Renal cortex interstitium (tissue), 15 donors: ENCODE measurements at places on chromosomes 2 and 18. TPM values are rescaled to one million over a fixed set of nuclear protein-coding genes. Genes with fewer than 3 reads are reported as not detected.

Gene IL37
- polyA plus RNA-seq = 0.22 TPM

- DNase-seq = no peak
These were observed 12.2 kb downstream of the KCNJ3 start for GRCh38 chr2:154710685-154711084.

DNA sequence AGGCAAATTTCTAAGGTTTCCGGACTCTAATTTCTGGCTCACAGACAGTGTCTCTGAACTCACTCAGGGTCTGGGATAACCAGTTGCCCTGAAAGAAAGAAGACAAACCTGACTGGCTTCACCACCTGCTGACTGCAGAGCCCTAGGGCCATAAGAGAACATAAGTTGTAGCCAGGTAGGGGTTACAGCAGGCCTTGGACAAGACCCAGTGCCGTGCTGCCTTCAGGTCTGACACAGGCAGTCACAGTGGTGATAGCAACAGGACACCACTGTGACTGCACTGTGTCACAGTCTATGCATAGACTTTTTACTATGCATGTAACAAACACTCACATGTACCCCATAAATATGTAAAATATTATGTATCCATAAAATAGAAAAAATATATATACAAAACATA, 508.5 kb downstream of the PID1 start:
- no peak for DNase-seq

DNA sequence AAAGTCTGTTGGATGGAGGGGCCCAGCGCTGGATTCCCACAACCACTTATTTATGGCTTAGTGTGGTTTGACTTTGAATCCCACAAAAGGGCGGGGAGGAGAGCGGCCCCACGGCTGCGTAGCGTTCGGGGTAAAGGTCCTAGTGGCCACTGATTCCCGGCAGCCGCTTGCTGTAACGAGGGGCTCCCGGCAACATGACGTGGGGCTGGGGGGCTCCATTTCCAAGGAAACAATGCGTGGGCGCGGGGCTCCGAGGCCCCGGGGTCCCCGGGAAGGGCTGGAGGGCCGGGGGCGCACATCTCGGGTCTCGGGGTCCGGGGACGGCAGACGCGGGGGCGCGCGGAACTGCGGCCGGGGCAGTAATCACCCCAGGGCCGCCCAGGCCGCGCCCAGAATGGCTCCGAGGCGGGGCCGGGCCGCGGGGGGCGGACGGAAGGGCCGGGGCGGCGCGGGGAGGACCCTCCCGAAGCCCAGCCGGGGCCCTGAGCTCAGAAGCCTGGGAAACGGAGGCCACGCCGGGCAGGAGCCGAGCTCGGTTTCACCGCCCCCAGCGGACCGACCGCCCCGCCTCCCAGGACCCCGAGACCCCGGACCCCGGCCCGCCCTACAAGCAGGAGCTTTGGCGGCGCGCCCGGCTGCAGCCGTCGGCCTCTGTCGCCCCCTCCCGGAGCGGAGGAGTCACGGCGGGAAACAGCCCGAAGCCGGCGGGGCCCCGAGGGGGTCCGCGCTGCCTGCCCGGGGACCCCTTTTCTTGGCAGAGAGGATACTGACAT, 11.9 kb upstream of the MLPH start:
- no peak for DNase-seq

GRCh38 chr2:56127463-56128152, 56.2 kb upstream of the CCDC85A start:
- DNase-seq = no peak

Gene ELOA2
- not detected for polyA plus RNA-seq

- no peak for DNase-seq
These were observed 459.5 kb downstream of the ARHGAP15 start for GRCh38 chr2:143588746-143589145.

- no peak for DNase-seq
These were observed 134.2 kb upstream of the RND3 start for GRCh38 chr2:150621526-150622213.

Gene TUBA4B
- polyA plus RNA-seq = 0.93 TPM

GRCh38 chr18:76233876-76234675, 261.0 kb downstream of the ZNF516 start:
- DNase-seq = peak; percentile 33

DNA sequence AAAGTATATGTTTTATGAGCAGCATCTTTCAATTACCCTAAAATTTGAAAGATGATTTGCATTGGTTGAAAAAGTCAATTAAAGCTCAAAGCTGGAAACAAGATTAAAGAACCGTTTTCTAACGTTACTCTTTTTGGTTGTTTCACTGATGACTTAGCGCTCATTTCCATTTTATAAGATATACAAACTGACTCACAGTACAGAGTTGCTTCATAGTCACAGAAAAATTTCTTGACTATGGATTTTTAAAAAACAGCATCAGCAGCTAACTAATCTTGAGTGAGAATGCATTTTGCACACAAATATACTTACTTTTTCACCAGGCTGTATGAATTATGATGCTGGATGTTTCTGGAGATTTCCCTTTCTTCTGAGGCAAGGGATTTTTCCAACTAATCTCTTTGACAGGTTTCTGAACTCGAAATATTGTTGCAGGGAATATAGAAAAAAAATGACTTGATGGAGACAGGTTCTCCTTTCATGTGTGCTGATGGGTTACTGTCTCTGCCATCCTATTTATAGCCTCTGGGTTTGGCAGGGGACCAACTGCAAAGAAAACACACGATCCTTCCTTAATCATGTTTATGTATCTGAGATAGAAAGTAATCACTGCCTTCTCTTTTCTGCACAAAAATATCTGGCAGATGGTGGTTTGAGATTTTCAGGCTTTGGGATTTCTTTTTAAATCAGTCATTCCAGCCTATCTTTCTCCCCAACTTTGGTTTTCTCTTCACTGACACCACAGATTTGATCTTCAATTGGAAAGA, 129.4 kb upstream of the DAPL1 start:
- no peak for DNase-seq

DNA sequence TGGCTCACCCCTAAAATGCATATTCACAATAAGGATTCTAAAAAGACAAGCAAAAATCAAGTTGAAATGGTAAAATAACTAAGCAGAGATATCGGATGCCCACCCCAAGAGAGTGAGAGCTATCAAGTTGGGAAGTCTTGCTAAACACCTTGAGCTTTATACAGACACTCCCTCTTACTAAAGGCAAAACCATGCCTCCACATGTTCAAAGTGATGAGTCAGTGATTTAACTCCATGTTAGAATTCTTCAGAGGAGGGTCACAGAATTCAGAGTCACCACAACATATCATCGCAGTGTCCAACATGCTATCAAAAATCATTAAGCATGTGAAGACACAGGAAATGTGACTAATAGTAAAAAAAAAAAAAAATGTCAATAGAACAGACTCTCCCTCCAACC, 20.6 kb upstream of the ST8SIA3 start:
- no peak for DNase-seq

- DNase-seq = no peak
These were observed 22.8 kb upstream of the KIDINS220 start for GRCh38 chr2:8860239-8860638.

Gene DYNAP
- polyA plus RNA-seq = not detected

GRCh38 chr2:238772635-238773297, 75.1 kb upstream of the TWIST2 start:
- no peak for DNase-seq

Gene RAMP1
- polyA plus RNA-seq = 4.5 TPM

DNA sequence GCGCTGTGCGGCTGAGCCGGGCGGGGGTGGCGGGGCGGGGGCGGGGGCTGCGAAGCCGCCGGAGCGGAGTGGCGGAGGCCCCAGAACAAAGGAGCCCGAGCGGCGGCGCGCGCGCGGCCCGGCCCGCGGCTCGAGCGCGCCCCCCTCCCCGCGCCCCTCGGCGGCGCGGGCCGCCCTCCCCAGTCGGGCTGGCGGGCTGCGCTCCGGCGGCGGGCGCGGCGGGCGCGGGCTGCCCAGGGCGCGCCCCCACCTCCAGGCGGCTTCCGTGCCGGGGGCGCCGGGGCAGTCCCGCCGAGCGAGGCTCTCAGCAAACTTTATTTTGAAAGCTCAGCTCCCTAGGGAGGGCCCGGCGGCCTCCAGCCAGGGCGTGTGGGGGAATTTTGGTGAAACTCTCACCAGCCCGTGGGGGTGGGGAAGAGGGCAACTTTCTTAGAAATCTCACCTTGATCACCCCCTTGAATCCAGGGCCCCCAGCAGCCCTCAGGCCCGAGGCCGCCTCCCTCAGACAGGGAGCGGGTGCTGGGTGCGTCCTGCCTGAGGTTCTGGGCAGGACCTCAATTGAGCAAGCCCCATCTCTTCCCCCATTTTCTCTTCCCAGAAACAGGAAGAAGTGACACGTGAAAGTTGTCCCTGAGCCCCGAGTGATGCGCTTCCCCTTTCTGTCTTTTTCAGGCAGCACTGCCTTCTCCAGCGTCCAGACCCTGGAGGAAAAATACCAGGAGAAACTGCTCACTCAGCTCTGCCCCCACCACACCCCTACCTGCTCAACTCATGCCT, 786 bp downstream of the TET3 start:
- DNase-seq = no peak

GRCh38 chr18:35610089-35610488, 28.5 kb downstream of the GALNT1 start:
- DNase-seq = no peak

- DNase-seq = no peak
These were observed 75.4 kb upstream of the MAP4K3 start for GRCh38 chr2:39512434-39512935.

DNA sequence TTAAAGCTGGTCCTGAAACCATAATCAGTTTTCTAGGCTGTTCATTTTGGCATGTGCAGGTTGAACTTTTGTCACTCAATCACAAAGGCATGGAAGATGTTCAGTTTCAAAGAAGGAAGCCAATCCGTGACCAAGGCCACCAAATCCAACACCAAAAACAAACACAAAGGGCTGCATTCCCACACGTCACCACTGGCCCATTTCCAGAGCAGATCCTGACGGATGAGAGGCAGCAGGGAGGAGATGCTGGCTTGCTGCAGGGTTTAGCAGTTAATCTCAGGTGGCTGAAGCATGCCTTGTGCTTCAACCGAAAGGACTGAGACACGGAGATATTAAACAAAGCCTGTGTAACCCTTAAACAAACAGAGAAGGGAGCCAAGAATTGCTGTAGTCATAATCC, 191.9 kb upstream of the CTAGE1 start:
- DNase-seq = no peak

DNA sequence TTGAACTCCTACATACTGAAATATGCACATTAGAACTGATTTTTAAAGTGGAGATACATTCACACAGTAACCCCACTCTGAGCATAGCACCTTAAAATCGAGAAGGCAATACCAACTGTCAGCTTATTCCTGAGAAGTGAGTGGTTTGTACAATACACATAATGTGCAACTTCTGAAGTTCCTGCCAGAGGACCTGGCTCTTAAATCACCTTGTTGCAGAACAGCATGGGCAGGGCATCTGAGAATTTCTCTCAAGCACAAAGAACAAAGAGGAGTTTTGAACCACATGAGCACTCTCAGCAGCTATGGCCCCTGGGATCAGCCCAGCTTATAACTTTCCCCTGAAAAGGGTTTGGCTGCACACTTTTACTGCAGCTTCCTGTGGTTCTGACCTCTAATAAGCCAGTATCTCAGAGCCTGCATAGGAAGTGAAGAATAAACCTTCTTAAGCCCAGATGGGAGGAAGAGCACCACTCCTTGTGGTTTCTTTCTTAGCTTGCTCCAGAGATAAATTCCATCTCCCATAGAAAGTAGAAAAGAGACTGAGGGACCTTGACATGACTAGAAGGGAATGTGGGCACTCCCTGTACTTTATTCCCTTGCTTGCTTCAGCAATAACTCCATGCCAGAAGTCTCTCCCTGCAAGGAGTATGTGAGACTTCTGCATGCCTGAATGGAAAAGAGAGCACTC, 862.3 kb downstream of the SUCLG1 start:
- no peak for DNase-seq

- no peak for DNase-seq
These were observed 24.7 kb upstream of the IMPA2 start for GRCh38 chr18:11956371-11957308.

Gene PCBP1
- 320 TPM for polyA plus RNA-seq

Gene CFC1
- polyA plus RNA-seq = not detected

GRCh38 chr2:2530334-2530733, 199.3 kb upstream of the MYT1L start:
- DNase-seq = no peak

DNA sequence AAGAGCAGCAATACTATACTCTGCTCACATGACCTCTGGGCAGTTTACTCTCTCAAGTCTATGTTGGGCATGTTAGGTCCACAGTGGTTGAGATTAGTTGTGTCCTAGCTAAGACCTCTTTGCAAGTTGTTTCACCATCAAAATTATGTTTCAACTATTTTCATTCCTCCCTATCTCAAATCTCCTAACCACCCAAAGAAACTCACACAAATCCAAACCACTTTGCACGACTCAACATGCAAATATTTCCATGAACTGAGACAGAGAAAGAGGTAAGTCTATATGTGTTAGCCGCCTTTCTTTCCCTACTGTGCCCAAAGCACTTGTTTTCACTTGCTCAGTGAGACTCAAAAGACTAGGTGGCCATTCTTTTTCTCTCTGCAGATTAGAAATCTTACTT, 546.8 kb downstream of the TNS1 start:
- DNase-seq = no peak

DNA sequence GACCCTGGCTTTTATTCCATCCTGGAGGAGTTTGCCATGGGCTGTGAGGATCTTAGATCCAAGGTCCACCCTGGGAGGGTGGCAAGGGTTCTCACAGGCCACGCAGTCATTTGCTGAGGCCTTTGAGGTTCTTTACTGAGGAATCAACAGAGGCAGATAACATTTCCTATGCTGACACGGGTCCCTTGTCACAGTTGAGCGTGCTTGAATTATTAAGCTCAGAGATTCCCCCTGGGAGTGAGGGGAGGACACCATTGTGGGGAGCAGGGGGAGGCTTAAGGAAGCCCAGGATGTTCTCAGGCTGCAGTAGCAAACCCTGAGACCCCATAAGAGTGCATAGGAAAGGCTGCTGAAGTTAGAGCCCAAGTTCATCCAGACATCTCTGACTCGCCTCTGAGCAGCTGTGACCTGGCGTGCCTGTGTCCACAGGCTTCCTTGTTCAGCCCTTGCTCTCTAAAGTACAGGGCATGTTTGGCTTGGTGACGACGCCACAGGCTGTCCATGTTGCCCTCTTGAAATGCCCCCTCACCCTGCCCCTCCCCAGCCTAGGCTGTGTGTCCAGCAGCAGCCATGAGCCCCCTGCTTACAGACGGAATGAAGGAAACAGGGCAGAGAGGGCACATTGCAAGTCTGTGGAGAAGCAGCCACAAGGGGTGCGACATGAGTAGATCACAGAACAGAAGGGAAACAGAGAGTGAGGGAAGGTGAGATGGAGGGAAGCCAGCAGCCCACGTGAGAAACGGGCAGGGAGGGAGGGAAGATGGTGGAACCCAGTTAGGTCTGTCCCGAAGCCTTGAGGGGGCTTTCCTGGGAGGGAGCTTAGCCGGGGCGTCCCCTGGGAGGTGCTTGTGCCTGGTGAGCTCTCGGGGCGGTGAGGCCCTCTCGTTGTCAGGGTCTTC, 34.0 kb downstream of the NAPG start:
- no peak for DNase-seq
